ENCODE measurements at places on chromosomes 13 and 19. TPM values are rescaled to one million over a fixed set of nuclear protein-coding genes. Genes with fewer than 3 reads are reported as not detected.

Gene KLK3
- total RNA-seq = not detected

DNA sequence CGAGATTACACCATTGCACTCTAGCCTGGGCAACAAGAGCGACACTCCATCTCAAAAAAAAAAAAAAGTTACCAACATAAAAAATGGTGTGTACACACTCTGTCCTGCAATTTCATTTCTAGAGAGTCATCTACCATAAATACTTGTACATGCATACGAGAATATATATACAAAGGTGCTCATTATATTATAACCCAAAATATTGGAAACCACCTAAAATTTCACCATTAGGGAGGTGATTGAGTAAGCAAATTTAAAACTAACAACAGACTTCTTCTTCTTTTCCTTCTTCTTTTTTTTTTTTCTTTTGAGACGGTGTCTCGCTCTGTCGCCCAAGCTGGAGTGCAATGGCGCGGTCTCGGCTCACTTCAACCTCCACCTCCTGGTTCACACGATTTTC, 7.4 kb upstream of the C5AR1 start:
- DNase-seq = no peak

Gene UGGT2
- total RNA-seq = 35.3 TPM

GRCh38 chr13:24502533-24503378, 9.8 kb downstream of the PARP4 start:
- DNase-seq = no peak

Gene LGALS7B
- 2,466 TPM for total RNA-seq

DNA sequence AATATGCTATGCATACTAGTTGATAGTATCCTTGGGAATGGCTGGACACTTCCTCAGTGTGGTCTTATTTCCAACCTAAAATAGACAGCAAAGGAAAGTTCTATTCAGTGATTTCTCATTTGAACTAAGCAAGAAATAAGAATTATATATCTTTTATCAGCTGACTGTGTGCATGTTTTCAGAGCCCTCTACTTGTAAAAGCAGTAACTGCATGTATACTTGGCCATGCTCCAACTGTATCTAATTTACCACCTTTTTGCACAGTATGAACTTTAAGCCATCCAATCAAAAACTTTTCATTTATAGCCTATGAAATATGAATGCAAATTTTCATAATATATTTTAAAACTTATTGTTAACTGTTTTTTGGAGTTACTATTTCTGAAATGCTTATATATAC, 136.4 kb upstream of the PCDH9 start:
- no peak for DNase-seq

Gene FUT3
- 66.8 TPM for total RNA-seq

DNA sequence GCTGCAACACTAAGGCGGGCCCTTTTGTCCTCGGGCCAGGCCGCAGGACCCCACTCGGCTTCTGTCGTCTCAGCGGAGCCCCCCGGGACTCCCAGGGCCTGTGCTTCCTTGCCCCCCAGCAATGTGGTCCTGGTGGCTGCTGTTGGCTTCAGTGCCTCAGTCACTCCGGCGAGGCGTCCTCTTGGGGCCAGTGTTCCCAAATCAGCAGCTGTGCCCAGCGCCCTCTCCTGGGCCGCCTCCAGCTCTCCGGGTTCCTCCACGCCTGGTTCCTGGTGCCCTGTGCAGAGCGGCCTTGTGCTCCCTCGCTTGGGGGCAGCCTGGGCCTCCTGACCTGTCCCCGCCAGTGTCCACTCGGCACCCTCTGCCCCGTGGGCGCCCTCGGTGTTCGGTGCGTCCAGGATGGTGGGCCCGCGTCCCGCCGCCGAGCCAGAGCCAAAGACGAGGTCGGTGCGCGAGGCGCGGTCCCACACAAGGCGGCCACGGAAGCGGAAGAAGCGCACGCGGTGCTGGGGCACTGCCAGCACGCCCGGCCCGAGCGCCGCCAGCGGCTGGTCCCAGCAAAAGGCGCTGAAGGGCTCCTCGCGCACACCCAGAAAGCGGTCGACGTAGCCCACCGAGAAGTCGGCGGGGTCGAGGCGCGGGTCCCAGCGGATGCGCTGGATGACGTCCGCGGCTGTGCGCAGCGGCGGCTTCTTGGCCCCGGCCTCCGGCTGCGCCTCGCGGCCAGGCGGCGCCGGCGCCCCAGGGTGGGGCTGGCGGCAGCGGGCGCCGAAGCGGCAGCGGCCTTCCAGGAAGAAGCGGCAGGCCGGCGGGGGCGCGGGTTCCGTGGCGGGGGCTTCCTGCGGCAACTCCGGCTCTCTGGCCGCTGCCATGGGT, 685 bp downstream of the LENG9 start:
- DNase-seq = no peak

- DNase-seq = no peak
Measured at GRCh38 chr13:42049454-42049813, 986 bp downstream of the DGKH start.

DNA sequence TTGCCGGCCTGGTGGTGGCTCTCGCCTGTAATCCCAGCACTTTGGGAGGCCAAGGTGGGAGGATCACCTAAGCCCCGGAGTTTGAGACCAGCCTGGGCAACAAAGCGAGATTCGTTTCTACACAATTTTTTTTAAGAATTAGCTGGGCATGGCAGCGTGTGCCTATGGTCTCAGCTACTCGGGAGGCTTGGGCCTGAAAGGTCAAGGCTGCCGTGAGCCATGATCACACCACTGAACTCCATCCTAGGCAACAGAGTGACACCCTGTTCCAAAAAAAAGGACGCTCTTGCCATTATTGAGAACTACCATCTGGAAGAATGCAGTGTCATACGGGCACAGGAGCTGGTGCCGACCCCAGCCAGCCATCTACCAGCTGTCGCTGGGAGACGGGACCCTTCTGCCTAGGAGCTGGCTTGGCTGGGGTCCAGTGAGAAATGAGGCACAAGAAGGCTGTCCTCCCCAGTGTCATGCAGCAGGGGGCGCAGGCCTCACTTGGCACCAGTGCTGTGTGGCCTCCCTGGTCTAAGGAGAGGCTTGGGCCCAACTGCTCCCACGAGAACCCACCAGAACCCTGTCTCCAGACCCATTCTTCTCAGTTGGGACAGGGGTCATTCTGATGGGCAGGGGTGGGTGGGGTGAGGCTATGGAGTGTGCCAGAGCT, 12.2 kb upstream of the RELB start:
- DNase-seq = no peak

DNA sequence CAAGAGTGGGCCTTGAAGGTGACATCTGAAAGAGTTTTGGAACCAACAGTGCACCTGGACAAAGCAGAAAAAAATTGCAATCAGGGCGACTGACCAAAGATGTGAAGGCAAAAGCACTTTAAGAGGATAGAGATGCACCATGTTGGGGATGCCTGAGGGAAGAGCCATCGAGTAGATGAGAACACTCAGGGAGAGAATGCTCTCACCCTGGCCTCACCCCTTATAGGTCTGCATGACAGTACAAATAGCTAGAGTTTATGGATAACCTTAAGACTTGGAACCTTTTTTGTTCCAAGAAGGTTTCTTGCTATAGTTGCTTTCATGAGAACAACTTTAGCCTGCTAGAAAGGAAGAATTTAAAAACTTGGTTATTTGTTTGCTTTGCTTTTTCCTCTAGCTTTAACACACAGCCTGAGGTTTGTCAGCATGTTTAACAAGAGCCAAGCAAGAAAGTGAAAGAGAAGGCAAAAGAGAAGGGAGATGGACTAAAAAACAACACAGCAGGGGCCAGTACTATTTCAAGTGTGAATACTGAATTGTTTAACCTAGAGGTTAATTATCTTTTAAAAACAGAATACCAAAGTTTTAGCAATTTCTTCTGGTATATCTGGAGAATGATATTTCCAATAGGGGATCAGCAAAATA, 418.9 kb downstream of the DIAPH3 start:
- DNase-seq = no peak

DNA sequence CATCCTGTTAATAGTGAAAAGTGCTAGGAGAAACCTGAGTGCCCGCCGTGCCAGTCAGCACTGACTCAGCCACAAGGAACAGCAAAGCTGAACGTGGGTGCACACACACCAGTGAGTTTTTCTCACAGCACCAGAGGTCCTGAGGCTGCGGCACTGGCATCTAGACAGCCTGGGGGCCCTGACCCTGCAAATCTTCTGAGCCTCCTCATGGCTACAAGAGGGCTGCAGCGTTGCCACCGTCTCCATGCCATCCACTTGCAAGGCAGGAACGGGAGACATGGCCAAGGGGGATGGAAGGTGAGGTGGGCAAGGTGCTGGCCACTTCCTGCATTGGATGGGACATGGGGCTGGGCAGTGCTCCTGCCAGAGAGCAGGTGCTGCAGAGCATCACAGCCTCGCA, 211.2 kb upstream of the SOX1 start:
- no peak for DNase-seq

DNA sequence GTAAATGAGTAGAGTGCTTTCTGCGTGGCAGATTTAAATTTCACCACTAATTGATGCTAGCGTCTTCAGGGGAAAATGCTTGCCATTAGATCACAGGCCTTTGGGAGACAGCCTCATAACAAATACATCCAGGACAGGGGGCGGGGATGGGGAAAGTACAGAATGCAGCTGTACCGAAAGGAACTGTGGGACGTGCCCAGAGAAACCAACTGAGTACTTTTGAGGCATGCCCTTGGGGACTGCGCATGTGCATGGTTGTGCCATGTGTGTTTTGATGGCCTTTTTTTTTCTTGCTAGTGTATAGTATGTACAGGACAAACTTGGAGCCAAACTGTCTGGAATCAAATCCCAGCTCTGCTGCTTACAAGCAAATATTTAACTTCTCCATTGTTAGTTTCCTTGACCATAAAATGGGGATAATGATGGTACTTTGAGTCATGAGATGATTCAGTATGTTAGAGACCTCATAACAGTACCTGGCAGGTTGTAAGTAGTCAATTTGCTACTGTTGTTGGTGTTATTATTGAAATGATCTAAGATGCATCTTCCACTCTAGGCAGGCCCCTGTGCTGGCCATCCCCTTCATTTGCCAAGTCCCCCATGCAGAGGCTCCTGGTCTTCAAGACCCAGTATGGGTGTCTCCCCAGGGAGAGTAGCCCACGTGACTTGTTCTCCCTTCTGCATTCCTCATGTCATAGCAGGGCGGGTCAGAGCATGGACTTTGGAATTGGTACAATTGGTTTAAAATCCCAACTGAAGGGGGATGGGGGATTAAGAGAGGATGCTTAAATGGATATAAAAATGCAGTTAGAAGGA, 68.3 kb upstream of the NPAS1 start:
- no peak for DNase-seq

All from esophagus squamous epithelium (tissue), 5 donors.